ENCODE measurements at places on chromosomes 16 and 17.
A peak's percentile ranks its signal among the peaks of the same experiment; 100 is the strongest.

DNA sequence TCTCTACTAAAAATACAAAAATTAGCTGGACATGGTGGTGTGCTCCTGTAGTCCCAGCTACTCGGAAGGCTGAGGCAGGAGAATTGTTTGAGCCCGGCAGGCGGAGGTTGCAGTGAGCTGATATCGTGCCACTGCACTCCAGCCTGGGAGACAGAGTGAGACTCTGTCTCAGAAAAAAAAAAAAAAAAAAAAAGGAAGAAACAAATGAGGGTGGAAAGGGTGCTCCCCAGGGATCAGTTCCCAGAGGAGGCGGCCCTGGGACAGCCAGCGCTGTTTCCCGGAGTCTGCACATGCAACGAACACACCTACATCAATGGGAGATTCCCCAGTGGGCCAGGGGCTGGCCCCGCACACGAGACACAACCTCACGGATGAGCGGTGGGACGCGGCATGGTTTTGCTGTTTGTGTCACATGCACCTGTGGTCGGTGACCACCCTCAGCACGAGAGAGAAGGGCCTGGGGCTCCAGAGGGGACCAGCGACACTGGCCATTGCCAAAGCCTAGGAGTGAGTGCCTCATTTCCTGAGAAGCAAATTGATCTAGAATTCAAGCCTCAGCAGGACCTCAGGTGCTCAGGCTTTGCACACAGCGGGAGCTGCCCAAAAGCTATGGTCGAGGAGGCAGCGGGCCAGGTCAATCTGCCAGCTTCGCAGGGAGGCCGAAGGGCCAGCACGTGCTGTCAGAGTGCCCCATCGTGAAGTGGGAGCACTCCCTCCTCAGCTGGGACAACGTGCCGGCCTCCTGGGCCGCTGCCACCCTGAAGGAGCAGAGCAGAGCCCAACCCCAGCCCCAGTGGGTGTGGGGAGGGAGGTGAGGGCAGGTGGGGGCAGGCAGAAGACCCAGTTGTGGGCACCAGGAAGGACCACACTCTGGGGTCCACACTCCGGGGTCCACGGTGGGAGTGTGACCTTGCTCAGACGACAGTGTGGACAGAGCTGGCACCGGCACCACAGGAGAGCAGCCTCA is 13.8 kb upstream of the WDR45B start:
- no peak for DNase-seq

GRCh38 chr16:995783-996182 is 14.2 kb downstream of the SOX8 start:
- DNase-seq, result no peak

DNA sequence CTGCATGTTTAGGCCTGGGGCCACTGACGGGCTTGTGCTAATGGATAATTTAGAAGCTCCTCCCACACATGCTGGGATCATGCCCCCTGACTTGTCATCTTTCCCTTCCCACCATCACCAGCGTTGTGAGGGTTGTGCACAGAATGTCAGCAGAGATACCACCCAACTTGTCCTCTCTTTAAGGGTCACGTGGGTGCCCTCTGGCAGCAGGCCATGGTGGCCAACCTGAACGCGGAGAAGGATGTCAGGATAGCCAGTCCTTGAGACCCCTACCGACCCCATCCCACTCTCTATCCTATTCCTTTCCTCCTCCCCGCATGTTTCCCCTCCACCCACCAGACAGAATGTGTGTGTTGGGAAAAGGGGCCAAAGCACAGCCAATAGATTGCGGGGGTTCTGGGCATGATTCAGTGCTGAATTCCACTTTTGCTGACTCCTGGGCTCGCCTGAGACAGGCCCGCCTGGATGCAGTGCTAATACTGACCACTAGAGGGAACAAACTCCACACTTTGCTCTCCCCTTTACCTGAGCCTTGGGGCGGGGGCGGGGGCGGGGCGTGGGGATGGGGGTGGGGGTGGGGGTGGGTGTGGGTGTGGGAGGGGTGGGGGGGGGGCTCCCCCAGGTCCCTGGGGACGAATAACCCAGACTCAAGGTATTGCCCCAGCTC is at the start of gene GH2:
Gene GH2, minus strand, starts transcription at position 10 of the 667 bp plus-strand sequence. CDS start 143 bp downstream, outside the sequence.
- peak; percentile 10 for DNase-seq

DNA sequence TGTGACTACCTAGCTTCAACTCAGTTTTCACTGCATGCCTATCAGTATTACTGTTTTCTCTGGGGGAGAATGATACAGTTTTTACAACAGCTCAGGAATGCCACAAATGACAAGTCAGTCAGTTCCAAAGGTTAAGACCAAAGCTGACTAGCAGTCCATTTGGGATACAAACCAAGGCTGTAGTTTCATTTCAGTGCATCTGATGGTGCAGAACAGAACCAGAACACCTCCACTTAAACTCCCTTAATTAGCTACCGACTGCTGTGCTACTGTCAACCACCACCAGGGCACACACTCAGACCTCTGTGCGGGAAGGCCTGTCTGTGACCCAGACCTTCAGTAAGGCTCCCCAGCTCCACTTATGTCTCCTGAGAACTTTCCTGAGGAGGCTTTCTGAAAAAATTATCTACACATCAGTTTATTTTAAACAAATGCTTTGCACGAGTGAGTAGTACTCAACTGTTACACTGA is 20.4 kb downstream of the NFE2L1 start:
- no peak for DNase-seq

DNA sequence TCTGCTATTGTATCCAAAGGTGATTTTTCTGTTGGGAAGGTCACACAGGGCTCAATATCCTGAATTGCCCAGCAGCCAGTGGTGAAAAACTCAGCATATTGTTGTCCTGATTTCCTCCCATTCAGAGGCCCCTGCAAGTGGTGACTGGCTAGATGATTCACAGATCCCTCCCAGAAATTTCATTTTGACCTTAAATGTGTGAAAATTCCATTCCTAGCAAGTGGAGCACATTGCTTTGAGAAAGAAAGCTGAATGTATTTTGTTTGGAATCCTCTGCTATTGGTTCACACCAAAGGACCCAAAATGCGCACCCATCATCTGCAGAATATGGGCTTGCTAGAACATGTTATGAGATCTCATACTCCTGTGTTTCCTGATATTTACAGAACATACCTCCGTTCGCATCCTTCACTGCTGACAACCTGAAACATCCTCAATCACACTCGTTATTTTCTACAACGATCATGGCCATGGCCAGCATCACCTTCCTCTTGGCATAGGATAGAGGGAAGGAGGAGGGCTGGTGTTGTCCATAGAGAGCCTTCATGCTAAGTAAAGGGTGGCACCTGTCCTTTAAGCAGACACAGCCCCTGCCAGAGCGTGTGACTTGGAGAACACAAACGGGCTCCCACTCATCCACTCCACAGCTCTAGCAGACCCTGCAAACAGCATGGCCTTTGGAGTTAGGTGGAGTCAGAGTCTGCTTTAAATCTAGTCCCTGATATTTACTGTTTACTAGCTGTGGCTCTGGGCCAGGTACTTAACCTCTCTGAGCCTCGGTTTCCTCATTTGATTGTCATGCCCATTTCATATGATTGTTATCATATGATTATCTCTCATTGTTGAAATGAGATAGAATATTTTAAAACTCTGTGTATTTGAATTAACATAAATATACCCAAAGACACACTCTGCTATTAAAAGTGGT is 30.4 kb upstream of the NFAT5 start:
- no peak for DNase-seq

DNA sequence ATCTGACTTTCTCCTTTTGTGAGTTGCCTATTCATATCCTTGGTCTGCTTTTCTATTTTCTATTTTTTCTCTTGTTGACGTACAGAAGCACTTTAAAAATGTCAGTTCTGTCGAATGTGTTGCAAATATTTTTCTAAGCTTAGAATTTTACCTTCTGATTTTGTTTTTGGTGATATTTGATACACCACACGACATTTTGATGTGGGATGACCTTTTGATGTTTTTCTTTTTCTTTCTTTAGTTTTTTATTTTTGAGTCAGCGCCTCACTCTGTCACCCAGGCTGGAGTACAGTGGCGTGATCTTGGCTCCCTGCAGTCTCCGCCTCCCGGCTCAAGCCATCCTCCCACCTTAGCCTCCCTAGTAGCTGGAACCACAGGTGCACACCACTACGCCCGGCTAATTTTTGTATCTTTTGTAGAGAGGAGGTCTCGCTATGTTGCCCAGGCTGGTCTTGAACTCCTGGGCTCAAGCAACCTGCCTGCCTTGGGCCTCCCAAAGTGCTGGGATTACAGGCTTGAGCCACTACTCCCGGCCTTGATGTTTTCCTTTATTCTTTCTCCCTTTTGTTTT is 39.6 kb downstream of the WSB1 start:
- DNase-seq, result no peak

DNA sequence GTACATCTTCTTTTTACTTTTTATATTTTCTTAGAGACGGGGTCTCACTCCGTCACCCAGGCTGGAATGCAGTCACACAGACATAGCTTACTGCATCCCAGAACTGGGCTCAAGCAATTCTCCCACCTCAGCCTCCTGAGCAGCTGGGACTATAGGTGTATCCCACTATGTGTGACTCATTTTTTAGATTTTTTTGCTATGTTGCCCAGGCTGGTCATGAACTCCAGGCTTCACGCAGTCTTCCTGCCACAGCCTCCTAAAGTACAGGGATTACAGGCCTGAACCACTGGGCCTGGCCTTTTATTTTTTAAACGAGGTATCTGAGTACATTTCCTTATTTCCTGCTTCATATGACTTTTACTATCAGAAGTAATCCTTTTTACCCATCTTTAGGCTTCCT is 48.0 kb downstream of the GLG1 start:
- DNase-seq, result no peak

- no peak for DNase-seq
Observed at GRCh38 chr16:86335266-86336172, 174.8 kb upstream of the FOXF1 start.

DNA sequence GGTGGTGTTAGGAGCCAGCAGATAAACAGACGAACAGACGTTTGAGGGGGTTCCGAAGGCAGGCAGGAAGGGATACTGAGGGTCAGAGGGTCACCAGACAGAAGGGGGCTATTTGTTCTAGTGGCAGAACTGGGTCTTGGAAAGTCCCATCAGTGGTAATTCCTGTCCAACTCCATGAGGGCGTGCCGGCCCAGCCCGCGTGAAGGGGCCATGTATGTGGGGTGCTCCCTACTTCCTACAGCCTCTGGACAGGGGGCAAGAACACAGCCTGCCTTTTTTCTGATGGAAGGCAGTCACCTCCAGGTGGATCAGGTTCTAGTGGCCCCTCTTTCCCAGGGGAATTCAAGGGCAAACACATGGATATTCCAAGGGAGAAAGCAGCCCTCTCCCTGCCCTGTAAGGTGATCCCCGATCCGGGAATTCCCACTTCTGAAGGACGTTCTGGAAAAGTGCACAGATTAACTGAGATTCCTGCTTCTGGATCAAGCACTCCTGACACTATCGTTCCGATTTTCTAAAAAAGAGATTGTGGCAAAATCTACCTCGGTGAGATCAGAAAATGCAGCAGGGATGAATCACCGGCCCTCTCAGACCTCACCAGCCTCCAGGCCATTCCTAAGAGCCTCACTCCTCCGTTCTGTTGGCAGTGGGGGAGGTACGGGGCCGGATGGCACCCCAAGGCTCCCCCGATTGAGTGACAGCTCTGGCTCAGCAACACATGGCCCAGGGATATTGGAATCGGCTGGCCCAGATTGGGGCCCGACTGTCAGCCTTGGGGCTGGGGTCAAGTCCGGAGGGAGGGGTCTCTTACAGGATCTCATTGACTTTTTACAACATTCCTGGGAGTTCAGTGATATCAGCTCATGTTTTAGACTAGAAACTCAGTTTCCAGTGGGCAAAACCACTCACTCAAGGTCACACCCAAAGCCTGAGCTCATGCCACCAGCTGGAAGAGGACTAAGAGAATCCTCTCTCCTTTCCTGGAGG is 12.4 kb downstream of the STX1B start:
- DNase-seq, result peak; percentile 26

DNA sequence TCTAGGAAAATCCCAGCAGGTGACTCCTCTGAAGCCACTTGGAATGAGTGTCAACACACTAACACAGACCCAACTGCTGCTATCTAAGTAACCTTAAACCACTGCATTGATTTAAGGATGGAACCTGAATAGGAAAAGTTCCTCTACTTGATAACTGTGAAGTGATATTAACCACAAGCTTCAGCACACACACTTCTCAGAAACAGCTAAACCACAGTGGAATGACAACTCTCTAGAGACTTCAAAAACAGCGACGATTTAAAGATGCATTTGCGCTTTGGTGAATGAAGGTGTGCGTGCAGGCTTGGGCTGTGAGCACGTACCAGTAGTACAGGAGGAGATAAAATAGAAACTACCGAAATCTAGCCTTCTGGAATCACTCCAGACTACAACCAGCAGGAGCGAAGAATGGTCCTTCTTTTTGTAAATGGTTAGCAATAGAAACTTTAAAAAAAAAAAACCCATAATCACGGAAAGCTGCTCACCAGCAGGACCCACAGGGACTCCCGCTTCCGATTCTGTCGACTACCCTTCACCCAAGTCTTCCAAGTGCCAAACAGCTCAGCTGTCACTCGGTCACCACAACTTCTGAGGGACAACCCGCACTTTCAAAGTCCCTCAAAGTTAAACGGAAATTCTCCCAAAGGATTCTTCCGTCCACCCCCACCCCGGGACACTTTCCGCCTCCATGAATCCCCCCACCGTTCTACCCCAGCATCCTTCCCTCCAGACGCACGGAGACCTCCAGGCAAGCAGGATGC is 137.7 kb upstream of the CORO6 start:
- no peak for DNase-seq

- DNase-seq, result no peak
Observed at GRCh38 chr16:84879569-84880487, 60.0 kb downstream of the CRISPLD2 start.

DNA sequence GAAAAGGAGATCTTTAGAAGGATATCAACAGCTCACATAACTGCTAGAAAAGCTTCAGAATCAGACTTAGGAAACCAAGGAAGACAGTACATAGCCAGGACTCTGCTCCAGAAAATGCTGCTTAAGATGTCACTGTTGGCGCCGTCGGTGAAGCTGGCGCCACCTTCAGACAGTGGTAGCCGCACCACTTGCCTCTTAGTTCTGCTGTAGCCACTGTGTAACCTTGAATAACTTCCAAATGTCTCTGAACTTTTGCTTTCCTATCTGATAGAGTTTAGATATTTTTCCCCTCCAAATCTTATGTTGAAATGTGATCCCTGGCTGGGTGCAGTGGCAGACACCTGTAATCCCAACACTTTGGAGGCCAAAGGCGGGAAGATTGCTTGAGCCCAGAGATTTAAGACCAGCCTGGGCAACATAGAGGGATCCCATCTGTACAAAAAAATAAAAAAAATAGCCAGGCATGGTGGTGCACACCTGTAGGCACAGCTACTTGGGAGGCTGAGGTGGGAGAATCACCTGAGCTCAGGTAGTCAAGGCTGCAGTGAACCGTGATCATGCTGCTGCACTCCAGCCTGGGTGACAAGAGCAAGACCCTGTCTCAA is 6.3 kb upstream of the USP31 start:
- no peak for DNase-seq

DNA sequence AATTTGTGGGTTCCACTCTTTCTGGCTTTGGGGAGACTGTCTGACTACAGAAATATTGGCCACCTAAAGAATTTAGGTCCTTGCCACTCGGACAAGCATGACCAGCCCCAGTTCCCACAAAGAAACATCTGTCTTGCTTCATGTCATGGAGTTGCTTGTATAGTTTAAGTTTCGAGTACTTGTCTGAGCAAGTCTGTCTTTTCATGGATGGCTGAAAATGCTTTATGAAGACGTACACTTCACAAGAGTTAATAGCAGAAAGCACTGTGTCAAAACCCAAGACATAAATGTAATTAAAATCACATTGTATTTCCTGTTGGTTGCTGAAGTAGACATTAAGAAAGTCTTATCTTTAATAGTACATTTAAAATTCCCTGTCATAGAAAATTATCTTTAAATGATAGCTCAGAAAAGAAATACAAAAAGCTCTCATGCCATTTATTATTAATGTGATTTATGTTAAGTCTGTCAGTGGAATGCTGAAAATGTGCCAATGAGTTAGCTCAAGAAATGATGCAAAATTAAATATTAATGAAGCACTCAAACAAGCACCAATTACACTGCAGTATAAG is 29.8 kb upstream of the XYLT2 start:
- DNase-seq, result no peak
